GF-D8 (cell line): ENCODE measurements at places on chromosomes 1 and 21.

DNA sequence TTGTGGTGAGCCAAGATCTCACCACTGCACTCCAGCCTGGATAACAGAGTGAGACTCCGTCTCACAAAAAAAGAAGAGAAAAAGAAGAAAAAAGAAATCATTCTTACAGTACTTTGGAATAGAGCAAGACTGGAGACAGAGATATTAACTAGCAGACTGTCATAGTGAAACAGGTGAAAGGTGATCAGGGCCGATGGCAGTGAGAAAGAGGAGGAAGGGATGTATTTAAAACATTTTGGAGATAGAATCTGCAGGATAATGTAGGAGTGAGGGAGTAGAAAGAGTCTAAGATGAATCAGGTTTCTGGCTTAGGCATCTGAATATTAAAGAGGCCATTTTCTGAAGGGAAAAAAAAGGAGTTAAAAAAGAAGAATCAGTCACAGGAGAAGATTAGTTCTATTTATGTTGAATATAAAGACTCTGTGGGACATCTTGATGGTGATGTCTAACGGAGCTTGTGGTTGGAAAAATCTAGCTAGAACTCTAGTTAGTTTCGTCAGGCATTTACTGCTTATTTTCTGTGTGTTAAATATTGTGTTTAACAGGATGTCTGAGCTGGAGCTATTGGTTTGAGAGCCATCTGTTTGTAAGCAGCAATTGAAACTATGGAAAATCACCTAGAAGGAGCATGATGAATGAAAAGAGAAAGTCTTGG lies 28.4 kb downstream of the BCL9 start:
- DNase-seq = no peak

DNA sequence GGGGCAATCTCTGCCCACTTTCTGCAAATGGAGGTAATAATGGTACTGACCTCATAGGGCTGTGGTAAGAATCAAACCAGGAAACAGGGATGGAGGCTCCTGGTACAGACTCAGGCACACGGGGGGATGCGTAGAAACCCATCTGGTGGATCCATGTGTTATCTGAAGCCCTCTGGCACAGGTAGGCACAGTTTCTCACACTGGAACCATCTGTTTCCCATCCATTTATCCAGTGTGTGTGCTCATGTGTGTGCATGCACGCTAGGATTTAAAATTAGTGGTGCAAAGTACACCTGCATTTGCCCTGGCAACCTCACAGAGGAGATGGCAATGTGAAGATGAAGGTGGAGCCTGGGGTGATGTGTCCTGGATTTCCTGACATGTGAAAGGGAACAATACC lies 103.3 kb downstream of the RAVER2 start:
- DNase-seq = no peak

- peak; percentile 55 for DNase-seq
These were observed 19.5 kb upstream of the NCMAP start for GRCh38 chr1:24536391-24536840.

- DNase-seq = no peak
These were observed 73.3 kb upstream of the IRF2BP2 start for GRCh38 chr1:234683127-234683860.

GRCh38 chr21:33443194-33443593 lies 36.6 kb downstream of the TMEM50B start:
- DNase-seq = no peak
